ENCODE measurements at places on chromosomes 4 and X. TPM values are rescaled to one million over a fixed set of nuclear protein-coding genes. Genes with fewer than 3 reads are reported as not detected.

GRCh38 chr4:6313216-6313615 lies 43.6 kb downstream of the WFS1 start:
- DNase-seq: no peak

- DNase-seq: no peak
These were observed 47.2 kb downstream of the FGFBP1 start for GRCh38 chr4:15891312-15891711.

DNA sequence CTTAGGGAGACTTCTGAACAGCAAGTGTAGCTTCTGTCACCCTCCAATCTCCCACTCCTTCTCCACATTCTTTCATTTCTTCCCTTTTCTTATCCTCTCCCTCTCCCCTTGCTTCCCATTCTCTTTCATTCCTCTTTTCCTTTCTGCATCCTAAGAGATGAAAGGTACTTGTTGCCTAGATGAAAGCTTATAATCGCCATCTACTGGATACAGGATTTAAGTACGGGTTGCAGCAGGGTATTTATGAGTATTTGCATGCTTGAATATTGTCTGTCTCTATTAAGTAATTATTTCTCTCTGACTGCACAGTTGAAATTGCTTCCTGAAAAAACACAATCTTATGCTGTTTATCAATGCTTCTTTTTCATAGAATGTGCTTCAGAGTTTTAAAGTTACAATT lies 174.0 kb upstream of the TENT5D start:
- no peak for DNase-seq

GRCh38 chrX:12412561-12412960 lies 274.3 kb downstream of the FRMPD4 start:
- no peak for DNase-seq

GRCh38 chr4:152935631-152936445 lies at the start of gene FHDC1:
Gene FHDC1, plus strand, starts transcription at chr4:152936323. Its CDS starts 6,735 bp downstream, at chr4:152943058.
- DNase-seq: peak; percentile 84

- DNase-seq: no peak
These were observed 45.9 kb downstream of the VEGFC start for GRCh38 chr4:176746846-176747245.

DNA sequence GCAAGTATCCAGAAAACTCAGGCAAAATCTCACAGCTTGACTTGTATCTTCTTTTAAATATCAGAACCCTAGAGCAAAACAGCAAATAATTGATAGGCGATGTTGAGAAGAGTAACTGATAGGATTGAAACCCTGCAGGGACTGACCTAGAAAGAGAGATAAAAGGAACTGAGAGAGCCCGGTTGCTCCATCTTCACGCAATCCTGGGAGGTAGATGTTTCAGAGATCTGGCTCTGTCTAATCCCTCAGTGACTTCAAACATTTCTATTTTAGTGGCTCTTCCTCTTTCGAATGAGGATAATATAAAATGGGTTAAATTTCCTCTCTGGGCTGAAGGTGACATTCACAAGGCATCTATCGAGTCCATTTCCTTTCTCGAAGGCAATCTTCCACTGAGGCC lies 39.3 kb upstream of the RPL34 start:
- DNase-seq: no peak

GRCh38 chr4:66639361-66639760 lies 905.9 kb downstream of the CENPC start:
- DNase-seq: no peak

DNA sequence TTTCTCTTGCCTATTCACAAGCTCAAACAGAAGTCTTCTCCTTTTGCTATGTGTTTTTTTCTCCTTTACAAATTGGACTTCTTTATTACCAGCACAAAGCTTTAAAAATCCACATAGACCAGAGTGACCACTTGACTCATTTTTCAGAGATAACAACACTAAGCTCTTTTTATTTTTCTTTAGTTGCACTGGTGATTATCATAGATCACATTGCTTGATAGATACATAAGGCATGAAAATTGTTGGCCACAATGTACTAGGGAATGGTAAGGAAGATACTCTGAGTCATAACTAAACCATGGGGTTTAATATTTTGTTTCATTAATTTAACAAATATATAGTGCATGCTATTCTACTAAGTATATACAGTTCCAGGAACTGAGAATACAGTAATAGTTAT lies 159.0 kb downstream of the GASK1B start:
- DNase-seq: no peak

DNA sequence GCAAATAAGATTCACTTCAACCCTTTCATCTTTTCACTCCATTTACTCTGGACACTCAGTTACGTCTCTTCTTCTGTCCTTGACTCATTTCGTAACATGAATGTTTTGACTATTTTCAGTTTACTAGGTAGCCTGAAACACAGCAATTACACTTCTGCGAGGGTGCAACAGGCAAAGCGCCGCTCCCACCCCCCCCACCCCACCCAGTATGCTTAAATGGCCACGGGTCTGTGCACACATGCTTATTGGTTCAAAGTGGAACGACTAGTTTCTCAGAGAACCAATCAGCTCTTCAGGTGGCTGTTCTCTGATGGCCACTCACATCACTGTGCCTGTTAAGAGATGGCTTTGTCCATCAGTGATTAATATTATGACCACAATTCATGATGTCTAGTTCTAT lies 3.5 kb downstream of the BEND4 start:
- no peak for DNase-seq

- no peak for DNase-seq
These were observed 137.5 kb downstream of the MAGEB17 start for GRCh38 chrX:16304751-16305150.

The AKAP14 gene
- not detected for total RNA-seq

The HPSE gene
- 1.6 TPM for total RNA-seq

The XAGE2 gene
- total RNA-seq: not detected

The CT83 gene
- not detected for total RNA-seq

The GPR50 gene
- not detected for total RNA-seq
